Heart right ventricle (tissue), 16 donors: ENCODE measurements at places on chromosomes 1 and 21. TPM values are rescaled to one million over a fixed set of nuclear protein-coding genes. Genes with fewer than 3 reads are reported as not detected.

GRCh38 chr1:227070638-227071285 is 130.7 kb downstream of the COQ8A start:
- no peak for DNase-seq

DNA sequence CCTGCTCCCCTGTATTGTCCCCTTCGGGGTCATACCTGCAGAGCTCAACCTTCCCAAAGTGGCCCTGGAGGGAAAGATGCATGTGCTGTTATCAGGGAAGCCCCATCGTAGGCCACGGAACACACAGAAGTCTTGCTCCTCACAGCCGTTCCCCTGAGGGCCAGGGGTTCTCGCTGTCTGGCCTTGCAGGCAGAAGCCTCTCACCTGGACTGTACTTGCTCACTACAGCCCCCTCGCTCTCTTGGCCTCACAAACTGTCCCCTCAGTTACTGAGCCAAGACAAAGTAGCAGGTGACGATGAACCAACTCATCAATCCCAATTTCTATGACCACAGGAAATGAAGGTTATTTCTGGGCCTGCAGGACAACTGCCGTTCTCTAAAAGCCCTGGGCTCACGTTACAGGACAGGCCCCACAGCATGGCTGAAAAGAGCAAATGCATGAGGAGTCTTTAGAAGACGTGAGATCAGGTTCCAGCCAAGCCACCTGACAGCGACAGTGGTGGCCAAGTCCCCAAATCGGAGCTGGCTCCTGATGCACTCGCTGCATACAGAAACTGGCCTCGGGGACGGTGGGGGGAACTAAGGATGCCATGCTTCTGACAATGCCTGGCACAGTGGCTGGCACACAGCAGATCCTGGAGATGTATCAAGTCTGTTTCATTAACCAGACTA is 95.0 kb downstream of the RAVER2 start:
- DNase-seq = no peak

The PTGFRN gene
- polyA plus RNA-seq = 84.4 TPM

The PLA2G4A gene
- polyA plus RNA-seq = 1.0 TPM
